ENCODE measurements at places on chromosomes 11 and 22. TPM values are rescaled to one million over a fixed set of nuclear protein-coding genes. Genes with fewer than 3 reads are reported as not detected.

DNA sequence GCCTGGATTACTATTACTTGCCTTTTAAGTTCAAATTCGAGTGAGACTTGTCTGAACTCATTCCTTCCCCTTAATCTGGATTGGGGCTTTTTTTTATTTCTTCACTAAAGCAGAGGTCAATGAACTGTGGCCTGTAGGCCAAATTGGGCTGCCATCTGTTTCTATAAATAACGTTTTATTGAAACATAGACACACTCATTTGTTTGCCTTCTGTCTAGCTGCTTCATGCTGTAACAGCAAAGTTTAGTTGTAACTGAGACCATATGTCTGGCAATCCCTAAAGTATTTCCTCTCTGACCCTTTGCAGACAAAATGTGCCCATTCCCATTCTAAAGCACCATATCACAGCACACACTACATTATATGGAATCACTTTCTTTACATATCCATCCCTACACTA lies 207.9 kb upstream of the ISX start:
- no peak for DNase-seq

Gene TIMP3
- total RNA-seq = 4.0 TPM

DNA sequence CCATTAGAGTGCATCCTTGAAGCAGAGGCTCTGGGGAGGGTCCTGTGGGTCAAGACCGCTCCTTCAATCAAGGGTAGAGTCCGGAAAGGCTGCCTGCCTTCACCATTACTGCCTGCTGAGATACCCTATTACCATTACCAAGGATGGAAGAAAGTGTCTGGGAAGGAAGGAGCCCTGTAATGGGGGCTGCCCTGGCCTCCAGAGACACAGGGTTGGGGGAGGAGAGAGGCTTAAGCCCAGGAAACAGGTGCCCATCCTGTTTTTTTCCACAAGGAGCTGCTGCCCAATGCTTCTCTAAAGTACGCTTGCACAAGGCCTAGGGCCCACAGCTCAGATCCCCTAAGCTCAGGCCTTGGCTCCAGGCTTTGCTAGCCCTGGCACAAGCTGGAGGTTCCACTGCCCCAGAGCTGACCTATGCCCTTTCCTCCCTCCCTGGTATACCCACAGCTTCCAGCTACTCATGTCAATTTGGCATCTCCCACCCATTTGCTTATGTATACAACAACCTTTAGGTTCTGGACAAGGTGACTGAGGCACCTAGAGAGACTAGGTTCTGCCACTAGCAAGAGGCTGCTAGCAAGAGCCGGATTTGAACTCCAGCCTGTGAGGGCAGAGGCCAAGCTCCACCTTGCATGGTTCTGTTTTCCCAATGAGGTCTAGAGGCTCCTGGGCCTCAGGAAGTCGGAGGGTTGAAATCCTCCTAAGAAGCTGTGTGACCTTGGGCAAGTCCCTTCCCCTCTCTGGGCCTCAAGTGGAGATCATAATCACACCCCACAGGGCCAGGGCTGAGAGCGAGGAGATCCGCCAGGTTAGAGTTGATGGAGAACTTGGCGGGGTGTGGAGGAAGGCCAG lies 1.5 kb upstream of the PLCB3 start:
- no peak for DNase-seq

- no peak for DNase-seq
Measured at GRCh38 chr11:112225753-112226061, 521 bp upstream of the PTS start.

Gene SLC43A1
- 9.1 TPM for total RNA-seq

GRCh38 chr22:39250131-39250530 lies 5.3 kb upstream of the PDGFB start:
- DNase-seq = no peak

DNA sequence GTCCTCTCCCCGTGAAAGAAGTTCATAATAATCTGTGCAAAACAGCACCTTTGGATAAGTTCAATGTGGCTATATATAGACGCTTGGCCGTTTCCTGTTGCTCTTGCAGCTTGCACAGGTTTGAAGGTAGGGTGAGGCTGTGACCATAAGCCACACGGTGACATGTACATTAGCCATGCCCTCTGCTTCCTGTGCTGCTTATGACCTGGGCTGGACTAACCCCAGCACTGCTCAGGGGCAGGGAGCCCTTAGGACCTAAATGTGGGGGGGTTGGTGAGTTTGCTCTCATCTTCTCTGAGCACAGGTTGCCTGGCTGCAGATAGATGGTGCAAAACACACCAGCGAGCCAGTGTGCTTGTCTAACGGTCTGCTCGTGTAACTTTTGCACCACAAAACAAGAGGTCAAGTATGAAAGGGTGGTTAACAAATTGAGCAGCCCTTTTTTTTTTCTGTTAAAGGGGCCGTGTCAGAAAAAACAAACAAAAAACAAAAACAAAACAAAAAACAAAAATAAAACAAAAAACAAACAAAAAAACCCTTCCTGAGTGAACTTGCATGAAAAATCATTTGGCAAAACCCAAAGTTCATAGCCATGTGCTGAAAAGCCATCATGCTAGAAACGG lies 37.3 kb downstream of the FLI1 start:
- DNase-seq = no peak

DNA sequence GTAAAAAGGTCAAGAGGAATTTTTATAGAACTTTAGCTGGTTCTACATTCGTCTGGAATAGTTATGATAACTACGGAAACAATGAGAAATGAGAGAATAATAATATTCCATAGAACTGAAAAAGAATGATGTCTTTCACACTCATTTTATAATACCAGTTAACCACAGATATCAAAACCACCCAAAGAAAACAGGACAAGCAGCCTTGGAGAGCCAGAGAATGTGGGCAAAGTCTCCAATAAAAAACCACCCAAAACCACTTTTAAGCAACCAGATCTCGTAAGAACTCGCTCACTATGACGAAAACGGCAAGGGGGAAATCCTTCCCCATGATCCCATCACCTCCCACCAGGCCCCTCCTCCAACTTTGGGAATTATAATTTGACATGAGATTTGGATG lies 60.8 kb downstream of the ARHGAP32 start:
- DNase-seq = peak; percentile 19

DNA sequence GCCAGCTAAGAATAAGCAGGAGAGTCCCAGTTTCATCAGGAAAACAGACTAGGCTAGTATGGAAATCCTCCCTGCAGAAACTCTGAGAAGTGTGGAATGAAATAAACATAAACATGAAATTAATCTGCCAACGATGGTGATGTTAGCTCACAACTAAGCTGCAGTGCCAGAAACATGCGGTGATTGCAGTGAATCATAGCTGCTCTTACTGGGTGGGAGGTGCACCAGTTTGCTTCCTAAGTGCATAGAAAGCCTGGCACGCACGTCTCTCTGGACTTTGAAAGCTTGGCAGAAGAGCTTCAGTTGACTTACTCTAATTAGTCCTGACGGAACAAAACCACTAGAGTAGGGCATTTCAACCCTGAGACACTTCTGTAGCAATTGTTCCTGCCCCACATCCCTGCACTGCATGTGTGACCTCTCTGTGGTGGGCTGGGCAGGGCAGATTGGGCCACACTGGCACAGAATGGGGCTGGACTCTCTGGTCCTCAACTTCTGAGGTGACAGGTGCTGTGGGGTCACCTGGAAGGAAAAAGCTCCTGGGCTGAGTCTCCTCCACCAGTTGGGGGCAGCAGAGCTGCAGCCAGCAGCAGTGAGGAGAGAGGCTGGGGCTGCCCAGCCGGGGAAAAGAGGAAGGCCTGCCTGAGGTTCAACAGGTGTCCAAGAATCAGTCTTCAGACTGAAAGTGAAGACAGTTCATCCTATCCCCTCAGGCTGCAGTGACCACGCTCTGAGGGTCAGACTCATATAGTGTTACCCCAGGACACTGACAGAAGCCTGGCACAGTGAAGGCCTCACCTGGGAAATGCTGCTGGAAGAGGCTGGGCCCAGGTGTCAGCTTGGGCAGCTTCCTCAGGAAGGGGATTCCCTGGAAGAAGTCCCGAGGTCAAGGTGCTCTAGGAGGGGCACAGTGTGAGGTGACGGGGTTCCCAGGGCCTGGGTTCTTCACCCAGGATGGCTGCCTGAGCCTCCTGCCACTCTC lies 40.5 kb downstream of the GGTLC2 start:
- DNase-seq = peak; percentile 26

Gene OR10W1
- total RNA-seq = not detected

Gene HEPHL1
- not detected for total RNA-seq

- DNase-seq = peak; percentile 38
Measured at GRCh38 chr11:75815345-75816168, 547 bp downstream of the UVRAG start.
